ENCODE measurements at places on chromosomes 13 and 19.

DNA sequence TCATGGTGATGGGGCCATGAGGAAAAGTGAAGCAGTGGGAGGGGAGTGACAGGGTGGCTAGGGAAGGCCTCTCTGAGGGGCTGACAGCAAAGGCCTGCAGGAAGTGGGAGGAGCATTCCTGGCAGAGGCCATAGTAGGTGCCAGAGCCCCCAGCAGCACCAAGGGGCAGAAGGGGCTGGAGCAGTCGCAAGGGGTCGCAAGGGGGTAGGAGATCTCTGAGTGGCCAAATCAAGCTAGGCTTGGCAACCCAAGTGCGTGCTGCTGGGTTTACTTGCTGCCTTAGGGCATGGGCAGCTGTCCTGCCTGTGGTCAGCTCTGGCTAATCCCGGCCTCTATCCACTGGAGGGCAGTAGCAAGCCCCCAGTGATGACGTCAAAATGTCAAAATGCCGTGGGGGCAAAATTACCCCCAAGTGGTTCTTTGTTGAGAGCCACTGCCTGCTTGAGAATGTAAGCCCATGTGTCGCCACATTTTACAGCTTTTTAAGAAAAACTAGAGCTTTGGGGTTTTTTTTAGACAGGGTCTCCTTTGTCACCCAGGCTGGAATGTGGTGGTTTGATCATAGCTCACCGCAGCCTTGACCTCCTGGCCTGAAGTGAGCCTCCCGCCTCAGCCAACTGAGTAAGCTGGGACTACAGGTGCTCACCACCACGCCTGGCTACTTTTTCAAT is 11.8 kb downstream of the CCDC97 start:
- peak; percentile 50 for DNase-seq

GRCh38 chr13:77338329-77338728 is 11.4 kb upstream of the MYCBP2 start:
- peak; percentile 62 for DNase-seq

DNA sequence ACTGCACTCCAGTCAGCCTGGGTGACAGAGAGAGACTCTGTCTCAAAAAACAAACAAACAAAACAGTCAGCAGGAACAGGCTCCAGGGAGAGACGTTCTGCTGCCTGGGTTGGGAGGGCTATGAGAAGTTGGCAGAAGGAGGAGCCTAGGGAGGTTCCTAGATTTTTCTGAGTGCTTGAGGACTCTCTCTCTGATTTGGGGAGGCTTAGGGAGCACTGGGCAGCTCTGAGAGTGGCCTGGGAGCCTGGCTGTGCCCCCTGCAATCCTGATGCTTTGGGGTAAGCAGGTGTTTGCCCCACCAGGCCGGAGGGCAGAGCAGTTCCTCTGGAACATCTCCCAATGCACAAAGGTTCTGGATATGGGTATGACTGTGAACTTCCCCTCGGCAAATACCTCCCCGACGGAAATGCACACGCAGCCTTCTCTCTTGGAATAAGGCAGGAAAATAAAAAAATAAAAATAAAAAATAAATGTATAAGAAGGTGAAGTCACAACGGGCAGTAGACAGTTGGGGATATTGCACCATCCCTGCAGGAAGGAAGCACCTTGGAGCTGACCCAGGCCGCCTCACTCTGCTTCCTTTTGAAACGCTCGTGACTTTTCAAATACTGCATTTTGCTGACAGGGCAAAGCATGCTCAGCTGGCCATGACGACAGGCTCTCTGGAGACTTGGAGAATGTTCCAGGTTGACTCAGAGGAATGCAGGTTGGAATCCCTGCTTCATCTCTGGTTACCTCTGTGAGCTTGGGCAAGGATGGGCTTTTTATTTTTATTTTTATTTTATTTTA is 26.5 kb upstream of the HOMER3 start:
- DNase-seq = no peak

- DNase-seq = no peak
These were observed 17.4 kb downstream of the NALCN start for GRCh38 chr13:101398920-101399319.

- DNase-seq = no peak
These were observed 632 bp downstream of the NPAS1 start for GRCh38 chr19:47020132-47020805.

DNA sequence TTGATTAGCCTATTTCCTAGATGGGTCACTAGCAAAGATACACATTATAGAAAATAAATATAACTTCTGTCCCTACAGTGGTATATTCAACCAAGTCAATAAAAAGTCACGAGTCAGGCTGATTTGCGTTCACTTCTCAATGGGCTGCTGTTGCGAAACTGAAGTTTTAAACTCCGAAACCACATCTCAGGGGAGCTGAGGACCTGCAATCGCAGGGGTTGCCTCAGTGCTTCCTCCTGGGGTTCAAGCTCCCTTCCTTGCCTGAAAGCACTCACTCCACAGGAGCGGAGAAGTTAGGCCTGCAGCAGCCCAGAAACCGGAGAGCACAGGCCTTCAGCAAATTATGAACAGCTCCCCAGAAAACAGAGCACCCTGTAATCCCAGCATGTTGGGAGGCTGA is 39.6 kb downstream of the RAB20 start:
- DNase-seq = peak; percentile 27

DNA sequence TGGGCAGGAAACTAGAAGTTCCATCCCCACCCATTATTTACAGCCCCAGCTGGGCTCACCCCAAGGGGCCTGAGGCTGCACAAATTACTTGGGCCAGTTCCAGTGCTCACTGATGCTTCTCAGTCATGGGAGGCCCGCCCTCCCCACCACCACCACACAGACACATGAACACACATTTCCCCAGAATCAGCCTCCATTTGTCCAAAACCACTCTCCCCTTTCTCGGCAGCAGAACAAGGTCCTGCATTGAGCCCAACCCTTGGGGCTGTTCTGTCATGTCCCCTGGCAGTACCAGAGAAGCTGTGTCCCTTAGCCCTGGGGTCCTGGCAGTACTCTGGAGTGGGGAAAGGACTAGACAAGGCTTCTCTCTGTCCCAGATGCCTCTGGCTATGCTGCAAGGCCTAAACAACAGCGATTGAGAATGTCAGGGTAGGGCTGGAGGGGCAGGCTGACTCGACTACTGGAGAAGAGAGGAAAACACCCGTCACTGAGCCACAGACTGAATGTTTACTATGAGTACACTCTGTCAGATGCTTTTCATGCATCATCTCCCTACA is 21.8 kb downstream of the SAMD4B start:
- DNase-seq = no peak

GRCh38 chr19:23587546-23587945 is 99.5 kb downstream of the ZNF675 start:
- no peak for DNase-seq

DNA sequence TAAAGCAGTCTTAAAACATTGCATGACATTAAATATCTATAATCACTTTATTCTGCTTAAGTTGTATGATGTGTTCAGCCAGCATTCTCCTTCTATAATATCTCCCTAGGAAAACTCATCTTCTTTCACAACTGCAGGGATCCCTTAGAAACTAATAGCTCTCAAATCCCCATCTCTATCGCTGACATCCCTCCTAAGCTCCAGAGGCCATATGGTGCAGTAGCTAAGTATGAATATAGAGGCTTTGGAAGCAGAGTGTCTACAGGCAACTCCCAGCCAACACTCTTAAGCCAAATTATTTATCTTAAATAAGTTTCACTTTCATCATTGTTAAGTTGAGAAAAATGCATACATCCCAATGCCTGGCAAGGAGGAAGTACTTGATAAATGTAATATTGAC is 349.5 kb upstream of the MIR17HG start:
- no peak for DNase-seq

DNA sequence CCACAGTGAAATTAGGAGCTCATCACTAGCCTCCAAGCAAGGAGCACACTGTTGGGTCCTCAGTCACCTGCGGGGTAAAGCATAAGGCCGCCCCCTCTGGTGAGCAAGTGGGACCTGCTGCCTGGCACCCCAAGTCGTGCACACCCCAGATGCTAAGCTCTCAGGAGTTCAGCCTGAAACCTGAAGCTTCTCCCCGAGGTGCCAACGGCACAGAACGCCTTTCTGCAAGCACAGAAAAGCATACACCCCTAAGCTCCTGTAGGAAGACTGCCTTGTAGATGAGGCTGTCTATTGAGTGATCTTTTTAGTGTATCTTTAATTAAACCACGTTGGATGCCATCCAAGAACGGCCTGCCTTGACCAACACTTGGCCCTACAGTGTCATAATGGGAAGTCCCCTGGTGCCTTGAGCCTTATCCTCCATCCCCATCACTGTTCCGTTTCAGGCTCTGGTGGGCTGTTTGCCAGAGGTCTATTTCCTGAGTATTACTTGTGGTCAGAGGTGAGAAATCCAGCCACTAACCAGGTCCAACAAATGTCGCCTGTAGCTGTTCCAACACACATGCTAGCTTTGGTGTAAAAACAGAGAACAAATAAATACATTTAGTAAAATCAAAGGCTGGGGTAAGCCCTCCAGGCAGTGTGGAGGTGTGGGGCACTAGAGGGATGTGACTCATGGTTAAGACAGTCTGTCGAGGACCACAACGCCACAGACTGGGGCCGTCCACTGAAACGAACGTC is 44.8 kb downstream of the C13orf42 start:
- peak; percentile 17 for DNase-seq

GRCh38 chr19:49857061-49857837 is 6.3 kb downstream of the PTOV1 start:
- peak; percentile 7 for DNase-seq

DNA sequence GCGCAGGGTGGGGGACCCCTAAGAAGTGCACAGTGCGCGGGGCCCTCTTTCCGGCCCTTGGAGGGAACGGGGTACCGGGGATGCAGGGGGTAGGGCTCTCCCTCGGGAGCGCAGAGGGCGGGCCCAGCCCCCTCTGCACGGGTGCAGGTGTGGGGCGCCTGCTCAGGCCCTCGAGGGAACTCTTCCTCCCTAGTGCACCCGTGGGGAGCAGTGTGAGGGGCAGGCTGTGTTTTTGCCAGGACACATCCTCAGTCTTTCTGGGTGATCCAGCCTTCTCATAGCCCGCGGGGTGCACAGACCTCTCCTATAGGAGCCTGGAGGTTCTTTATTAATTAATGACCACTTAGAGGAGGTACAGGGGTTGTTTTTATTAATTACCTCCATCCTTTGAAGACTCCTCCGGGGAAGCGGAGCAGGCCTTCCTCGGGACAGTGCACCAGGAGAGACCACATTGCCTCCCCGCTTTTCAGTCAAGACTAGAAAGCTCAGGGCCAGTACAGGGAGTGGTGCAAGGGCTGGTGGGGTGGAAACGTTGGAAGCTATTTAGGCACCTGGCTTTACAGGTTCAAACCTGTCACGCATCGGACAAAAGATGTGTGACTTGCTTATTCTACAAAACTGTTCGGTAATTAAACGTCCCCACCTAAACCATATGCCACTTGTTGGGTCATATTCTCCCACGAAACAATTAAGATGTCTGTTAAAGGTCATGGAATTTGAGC is 598 bp upstream of the GJB6 start:
- DNase-seq = no peak

GRCh38 chr13:66984241-66984640 is 245.9 kb downstream of the PCDH9 start:
- no peak for DNase-seq

DNA sequence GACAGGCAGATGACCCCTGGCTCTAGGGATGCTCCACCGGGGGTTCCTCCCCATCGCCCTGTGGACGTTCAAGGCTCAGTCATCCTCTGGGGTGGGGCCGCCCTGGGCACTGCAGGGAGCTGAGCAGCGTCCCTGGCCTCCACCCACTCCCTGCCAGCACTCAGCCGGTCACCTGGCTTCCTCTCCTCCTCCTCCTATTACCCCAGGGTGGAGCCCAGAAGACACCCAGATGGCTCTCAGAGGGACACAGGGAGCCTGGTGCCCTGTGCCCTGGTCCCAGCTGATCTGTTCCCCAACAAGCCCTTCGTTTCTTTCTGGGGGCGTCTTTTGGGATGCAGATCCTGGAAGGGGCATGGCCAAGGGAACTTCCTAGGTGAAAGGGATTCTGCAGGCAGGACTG is 3.7 kb upstream of the MKNK2 start:
- peak; percentile 71 for DNase-seq

GRCh38 chr19:38035515-38036495 is 128.8 kb downstream of the SIPA1L3 start:
- DNase-seq = no peak

DNA sequence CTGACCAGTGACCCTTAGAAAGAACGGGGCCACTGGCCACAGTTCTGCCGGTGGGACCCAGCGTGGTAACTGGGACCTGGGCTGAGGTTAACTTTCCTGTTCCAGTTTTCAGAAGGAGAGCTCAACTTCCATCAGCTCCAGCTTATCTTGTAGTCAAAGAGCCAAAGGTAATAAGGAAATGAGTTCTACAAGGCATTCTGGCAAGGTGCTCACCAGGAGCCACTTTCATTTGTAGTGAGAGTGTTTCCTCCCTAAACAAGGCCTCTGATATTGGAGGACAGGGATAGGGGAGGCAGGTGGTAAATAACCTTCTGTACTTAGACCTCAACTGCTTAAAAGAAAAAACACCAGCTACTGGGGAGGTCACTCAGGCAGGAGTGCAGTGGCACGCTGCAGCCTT is 38.1 kb downstream of the PBX4 start:
- no peak for DNase-seq

- DNase-seq = no peak
These were observed 3.0 kb downstream of the KCTD12 start for GRCh38 chr13:76883236-76883635.

GRCh38 chr19:32324631-32325285 is 20.7 kb upstream of the ZNF507 start:
- DNase-seq = no peak

DNA sequence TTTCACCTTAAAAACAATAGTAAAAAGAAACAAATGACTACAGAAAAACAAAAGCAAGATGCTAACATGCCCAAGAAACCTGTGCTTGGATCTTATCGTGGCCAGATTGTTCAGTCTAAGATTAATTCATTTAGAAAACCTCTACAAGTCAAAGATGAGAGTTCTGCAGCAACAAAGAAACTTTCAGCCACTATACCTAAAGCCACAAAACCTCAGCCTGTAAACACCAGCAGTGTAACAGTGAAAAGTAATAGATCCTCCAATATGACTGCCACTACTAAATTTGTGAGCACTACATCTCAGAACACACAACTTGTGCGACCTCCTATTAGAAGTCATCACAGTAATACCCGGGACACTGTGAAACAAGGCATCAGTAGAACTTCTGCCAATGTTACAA is 6.0 kb downstream of the CKAP2 start:
- DNase-seq = peak; percentile 16

- DNase-seq = peak; percentile 7
These were observed 1.5 kb downstream of the HS6ST3 start for GRCh38 chr13:96091164-96092117.

DNA sequence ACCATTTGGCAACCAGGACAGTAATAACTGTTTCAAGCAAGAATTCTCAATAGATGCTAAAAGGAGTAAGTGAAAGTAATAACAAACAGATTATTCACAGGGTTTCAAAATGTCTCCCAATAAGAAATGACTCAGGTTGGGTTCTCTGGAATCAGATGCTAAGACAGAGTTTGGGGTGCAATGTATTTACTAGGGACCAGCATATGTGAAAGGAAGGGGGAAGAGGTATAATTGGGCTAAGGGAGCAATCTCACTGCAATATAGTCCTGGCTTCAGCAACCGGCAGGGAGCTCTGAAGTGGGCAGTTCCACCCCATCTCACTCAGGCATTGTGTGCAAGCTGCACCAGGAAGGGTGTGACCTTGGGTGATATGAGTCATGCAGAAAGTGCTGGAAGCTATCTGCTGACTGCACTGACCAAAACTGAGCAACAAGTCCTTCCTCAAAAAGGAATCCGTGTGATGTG is 23.4 kb downstream of the ZDHHC20 start:
- DNase-seq = peak; percentile 92
